RPMI7951 (cell line): ENCODE measurements at places on chromosomes 5 and 9. TPM values are rescaled to one million over a fixed set of nuclear protein-coding genes. Genes with fewer than 3 reads are reported as not detected.

RNF183 gene
- total RNA-seq: not detected in 2 replicates

DNA sequence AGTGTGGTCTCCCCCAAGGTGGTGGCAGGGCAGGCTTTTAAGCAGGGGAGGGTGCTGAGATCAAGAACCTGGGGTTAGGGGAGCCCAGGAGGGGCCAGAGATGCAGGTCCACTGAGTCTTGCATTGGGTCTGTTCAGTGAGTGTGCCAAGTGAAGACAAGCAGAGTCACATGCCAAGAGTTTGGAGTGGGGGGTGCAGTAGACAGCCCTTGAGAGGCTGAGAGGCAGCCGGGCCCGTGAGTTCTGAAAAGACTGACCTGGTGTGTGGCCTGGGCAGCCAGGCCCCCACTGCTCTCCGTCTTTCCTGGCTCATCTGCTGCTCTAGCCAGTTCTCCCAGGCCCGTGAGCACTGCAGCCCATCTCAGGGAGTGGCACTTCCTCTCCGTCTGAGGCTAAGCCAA is 120.0 kb downstream of the DAB2IP start:
- DNase-seq: no peak

DNA sequence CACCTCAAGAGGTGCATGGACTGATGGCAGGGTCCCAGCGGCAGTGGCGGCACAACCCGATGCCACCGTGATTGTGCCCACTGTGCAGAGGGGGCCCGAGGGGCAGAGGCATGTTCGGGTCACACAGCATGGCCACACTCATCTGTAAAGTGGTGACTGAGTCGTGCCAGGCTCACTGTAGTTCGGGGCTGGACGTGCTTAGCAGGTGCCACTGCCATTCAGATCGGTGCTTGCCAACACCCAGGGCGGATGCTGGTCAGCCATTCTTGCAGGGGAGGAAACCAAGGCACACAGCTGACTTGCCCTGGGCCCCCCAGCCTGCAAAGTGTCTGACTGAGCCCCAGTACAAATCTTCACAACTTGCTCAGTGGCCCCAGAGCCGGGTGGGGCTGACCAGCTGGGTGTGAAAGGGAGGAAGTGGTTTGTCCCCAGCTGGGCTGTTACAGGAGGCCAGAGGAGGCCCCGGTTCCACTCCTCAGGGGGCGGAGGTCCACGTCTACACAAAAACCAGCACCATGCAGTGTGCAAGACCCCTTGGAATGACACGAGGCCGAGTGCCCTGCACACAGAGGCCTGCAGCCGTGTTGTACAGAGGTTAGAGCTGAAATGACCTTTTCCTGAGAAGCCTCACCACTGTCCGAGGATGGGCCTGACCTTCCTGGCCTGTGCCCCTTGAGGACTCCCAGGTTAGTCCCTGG is 17.9 kb downstream of the FGD3 start:
- DNase-seq: no peak

CDH6 gene
- total RNA-seq: 0.12 and 0.78 TPM in 2 replicates

- DNase-seq: no peak
Observed at GRCh38 chr9:73348471-73348870, 196.8 kb downstream of the ANXA1 start.

GRCh38 chr5:2158109-2158508 is 275.4 kb upstream of the IRX4 start:
- DNase-seq: no peak

DNA sequence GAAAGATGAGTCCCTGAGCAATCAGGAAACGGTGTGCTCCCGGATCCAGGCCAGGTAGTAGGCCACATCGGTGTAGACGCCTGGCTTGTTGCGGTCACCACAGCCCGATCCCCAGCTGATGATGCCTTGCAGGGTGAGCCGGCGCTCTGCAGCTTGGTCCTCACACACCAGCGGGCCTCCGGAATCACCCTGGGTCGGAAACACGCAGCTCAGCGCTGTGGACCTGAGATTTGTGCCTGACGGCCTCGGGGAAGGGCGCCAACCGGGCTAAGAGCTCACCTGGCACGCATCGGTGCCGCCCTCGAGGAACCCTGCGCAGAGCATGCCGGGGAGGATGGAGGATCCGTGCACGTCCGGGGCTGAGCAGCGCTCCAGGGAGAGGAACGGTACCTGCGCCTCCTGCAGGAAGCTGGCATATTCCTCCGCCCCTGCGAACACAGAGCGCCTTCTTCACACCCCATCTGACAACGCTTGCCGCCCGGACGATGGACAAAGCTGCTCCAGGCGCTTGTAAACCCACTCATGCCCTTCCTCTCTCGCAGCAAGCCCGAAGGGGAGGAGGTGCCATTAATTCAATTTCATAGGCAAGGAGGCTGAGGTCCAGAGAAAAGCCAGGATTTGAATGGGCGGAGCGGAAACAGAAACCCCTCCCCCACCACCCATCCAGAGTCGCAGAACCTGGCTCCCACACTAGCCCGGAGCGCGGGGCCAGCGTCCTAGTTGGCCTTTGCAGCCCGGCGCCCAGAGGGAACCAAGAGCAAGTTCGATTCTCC is 2.0 kb upstream of the PFN3 start:
- peak; percentile 50 for DNase-seq
